ENCODE measurements at places on chromosomes 13 and 19.

GRCh38 chr19:37829526-37829925, 50.1 kb upstream of the ZNF573 start:
- no peak for DNase-seq

- DNase-seq: no peak
Observed at GRCh38 chr13:53014495-53015443, 13.8 kb upstream of the OLFM4 start.

DNA sequence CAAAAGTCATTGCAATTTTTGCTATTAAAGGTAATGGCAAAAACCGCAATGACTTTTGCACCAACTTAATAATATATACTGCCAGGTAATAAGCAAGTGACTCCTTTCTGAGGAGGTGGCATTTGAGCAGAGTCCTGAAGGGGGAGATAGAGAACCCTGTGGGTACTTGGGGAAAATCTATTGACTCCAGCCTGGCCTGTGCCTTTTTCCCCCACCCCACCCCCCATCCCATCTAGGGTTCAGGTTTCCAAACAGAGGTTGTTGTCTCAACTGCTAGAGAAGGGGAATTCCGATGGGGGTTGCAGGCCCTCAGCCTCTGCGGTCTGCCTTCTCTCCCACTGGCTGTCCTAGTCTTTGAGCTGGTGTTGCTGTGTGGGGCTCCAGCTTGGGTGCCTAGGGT, 11.5 kb downstream of the S1PR2 start:
- no peak for DNase-seq

- no peak for DNase-seq
Observed at GRCh38 chr13:49927755-49928154, 8.4 kb downstream of the SPRYD7 start.

- no peak for DNase-seq
Observed at GRCh38 chr13:79710376-79710775, 229.4 kb downstream of the NDFIP2 start.

GRCh38 chr13:102597029-102597961, 509 bp downstream of the TPP2 start:
- peak; percentile 22 for DNase-seq

- DNase-seq: no peak
Observed at GRCh38 chr13:86665842-86666241, 866.6 kb upstream of the SLITRK6 start.

- no peak for DNase-seq
Observed at GRCh38 chr19:4531562-4532165, 3.4 kb downstream of the PLIN5 start.

GRCh38 chr19:39147480-39147879, 21.9 kb downstream of the PAK4 start:
- no peak for DNase-seq

DNA sequence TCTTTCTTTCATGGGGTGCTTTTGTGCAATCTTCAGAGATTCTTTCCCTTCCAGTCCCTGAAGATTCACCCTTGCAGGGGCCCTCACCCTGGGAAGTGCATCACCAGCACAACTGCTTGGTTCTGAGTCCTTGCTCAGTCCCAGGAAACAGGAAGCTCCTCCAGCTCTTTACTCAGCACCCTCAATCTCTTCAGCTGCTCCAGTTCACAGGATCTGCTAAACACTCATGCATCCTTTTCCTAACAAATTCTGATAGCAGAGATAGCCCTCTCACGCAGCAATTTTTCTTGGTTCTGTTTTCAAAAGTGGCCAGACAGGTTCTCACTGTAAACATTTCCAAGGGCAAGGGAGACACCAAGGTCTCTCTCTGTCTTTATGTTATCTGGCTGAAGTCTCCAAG, 823.1 kb downstream of the LIG4 start:
- DNase-seq: no peak

DNA sequence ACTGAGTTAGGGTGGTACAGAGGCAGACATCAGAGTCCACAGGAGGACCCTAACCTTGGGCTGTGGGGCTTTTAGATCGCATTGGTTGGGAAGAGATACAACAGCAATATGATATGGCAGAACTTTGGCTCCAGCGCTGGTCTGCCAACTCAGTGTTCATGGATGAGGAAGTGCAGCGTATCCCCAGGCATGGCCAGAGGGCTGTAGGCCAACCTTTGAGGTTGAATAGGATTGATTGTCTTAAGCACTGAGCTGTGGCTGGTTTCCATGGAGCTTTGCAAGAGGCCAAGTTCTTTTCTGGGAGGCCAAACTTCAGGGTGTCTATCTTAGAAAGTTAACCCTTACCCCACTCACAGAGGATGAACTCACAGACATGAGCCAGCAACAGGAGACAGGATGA, 144.1 kb upstream of the TMTC4 start:
- no peak for DNase-seq

DNA sequence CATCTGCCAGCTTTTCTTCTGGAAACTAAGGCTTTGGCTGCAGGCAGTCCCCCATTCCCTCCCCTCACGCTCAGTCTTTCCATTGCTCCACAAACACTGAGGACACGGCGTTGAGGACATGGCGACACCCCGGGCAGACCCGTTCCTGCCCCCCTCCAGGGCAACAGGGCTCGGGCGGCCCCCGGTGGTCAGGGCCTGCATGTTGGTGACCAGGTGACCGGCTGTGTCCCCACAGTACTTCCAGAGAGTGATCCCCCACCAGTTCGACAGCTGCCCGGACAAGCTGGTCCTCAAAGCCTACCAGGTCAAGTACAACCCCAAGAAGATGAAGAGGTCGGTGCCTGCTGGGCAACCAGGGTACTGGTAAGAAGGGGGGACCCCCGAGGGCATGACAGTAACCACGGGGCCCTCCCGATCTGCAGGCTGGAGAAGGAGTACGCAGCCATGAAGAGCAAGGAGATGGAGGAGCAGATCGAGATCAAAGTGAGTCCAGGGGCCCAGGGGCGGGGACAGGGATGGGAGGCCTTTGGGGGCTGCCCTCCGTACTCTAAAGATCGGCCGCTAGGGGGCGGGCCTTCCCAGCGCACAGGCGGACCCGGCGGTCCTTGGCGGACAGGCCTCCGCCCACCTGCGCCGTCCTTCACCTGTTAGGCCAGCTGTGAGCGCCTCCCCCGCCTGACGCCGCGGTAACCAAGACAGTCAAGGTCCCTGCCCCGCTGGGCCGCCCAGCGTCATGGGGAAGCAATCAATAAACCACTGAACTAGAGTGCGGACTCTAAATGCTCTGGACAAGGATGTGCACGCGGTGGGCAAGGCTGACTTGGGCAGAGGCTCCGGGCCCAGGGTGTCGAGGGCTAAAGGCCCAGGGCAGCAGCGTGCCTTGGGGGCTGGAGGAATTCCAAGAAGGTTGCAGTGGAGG, 21.1 kb downstream of the PRR36 start:
- no peak for DNase-seq

- no peak for DNase-seq
Observed at GRCh38 chr13:49629196-49629938, 1.1 kb downstream of the ARL11 start.

DNA sequence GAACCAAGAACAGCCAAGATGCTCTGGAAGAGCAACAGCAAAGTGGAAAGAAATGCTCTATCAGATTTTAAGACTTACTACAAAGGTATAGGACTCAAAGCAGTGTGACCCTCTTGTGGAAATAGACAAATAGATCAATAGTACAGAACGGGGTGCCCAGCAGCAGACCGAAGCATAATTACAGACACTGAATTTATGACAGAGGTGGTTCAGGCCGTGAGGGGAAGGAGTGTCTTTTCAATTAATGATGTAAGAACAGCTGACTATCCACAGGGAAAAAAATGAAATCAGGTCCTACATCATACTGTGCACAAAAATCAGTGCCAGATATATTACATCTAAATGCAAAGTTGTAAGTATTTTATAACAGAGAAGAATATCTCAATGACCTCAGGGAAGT, 95.6 kb downstream of the KATNAL1 start:
- DNase-seq: no peak

DNA sequence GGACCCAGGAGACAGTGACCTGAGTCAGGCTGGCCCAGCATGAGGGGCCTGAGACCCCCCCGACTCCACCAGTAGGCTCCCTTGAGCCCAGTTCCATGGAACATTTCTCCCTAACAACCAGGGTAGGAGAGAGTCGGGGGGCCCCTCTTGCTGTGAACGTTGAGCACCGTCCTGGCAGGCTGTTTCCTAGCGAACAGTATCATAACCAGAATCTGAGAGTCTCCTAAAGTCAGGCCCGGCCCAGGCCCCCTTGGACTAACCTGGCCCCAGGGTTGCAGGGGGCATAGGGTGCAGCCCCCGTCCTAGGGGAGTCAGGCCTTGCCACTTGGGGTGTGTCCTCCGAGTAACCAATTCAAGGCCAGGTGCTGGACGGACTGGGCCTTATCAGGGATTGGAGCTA, 13.7 kb downstream of the TMEM150B start:
- DNase-seq: no peak

- no peak for DNase-seq
Observed at GRCh38 chr13:98071316-98071715, 71.6 kb upstream of the FARP1 start.

DNA sequence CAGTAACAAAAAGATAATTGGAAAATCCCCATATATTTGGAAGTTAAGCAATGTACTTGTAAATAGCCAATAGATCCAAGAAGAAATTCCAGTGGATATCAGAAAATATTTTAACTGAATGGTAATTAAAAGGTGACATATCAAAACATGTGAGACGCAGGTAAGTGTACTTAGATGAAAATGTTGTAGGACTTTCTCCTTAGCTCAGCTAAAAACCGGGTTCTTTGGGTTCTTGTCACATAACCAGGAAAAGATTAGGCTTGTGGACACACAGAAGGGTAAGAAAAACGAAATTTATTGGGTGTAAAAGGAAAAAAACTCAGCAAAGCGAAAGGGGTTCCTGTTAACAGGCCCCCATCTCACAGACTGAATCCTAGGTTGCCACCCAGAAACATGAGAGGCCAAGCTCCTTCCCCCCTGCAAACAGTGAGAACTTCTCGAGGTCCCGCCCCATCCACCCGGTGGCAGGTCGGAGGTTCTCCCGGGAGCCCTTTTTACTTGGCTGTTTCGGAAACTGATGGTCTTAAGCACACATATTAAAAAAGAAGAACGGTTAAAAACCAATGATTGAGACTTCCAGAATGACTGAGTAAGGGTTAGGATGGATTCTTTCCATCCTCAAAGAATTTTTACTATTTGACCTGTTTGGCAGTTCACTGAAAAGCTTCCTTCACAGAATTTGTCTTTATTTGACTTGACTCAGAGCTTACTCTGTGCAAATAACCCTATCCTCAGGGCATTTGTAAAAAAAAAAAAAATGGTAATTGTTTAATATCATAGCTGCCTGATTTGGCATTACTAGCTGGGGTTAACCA, 3.1 kb upstream of the CCDC70 start:
- no peak for DNase-seq

Data from dermis microvascular lymphatic vessel endothelial cell (primary cell).